Tibial nerve (tissue), 4 donors: ENCODE measurements at places on chromosomes 12 and 14. TPM values are rescaled to one million over a fixed set of nuclear protein-coding genes. Genes with fewer than 3 reads are reported as not detected.

Gene CD4
- 9.6 TPM for total RNA-seq

Gene PRIM1
- total RNA-seq = 10.1 TPM

Gene SCYL2
- total RNA-seq = 37.5 TPM

Gene CHPT1
- total RNA-seq = 222 TPM

Gene GAPDH
- total RNA-seq = 1,360 TPM

Gene TDRD9
- 0.98 TPM for total RNA-seq

DNA sequence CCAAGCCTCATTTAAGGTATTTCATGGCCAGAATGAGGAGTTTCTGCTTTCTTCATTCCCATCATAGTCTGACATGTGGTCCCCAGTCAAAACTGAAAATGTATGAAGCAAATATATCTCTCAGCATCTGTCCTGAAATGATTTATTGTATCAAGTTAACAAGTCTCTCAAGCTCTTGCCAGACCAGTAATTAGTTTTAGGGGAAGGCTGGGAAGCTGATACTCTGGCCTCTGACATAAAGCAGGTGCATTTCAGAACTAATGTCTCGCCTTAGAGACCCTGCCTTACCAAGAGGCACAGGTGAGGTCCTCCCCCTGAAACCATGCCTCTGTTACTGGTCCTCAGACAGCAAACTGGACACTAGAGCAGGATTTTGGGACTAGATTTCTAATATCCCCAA, 266.5 kb downstream of the SLC15A4 start:
- DNase-seq = no peak

DNA sequence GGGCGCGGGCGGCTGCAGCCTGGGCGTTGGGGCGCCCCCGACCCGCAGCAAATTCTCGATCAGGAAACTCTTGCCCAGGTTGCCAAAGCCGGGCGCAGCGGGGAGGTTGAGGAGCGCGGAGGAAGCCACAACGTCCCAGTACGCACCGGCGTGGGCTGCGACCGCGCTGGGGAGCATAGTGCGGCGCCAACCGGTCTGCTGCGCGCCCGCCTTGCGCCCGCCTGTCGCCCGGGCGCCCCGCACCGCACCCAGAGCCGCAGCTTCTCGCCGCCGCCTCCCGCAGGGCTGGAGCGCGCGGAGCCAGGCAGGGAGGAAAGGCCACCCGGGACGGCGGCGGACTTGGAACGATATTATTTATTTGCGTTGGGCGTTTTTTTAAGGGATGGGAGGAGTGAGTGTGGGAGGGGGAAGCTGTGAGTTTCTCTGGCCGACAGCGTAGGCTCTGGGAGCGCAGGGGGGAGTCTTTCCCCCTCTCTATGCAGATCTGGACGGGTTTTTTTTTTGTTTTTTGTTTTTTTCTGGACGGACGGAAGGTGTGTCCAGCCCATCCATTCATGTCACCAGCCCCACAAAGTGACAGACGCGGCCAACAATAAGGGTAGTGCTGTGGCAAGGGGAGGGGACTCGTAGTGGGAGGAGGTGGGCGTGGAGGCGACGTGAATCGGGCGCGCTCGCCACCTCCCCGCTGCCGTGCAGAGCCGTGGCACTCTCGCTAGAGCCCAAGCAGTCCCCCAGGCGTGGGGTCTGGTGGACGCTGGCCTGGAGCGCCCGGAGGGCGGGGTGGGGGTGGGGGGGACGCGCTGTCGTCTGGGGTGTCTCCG, at the start of gene DBX2:
DBX2 (minus strand) TSS at position 349 of the 821 bp plus-strand sequence; CDS start at position 177, 172 bp downstream.
- DNase-seq = no peak

DNA sequence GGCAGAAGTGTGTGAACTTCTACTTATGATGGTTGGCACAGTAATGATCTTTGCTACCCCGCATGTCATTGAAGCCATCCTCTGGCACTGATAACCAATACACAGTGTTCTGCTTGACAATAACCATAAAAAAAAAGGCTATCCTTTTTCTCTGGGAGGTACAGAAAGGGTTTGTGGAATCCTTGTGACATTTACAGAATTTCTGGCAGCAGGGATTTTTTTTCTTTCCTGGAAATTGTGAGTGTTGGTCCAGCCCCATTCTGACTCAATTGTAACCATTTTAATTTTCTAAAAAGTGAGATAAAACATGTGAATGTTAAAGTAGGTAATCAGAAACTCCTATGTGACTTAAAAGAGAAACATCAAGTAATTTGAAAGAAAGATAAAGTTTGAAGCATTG, 943.8 kb downstream of the TMTC2 start:
- no peak for DNase-seq

DNA sequence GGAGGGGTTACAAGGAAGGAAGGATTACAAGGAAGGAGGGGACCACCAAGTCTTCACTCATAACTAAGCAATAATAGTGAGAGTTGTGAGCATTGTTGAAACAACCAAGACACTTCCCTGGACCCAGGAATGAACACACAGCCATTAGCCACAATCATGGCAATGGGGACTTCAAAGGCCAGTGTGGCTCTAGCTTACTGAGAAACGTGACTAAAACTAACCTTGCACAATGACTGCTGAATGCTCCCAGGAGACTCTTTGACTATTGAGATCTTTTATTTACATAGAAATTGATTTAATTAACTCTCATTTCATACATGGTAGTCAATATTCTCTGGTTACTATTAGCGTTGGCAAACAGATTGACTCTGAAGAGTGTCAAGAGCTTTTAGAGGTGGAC, 263.0 kb upstream of the SOX5 start:
- DNase-seq = no peak

DNA sequence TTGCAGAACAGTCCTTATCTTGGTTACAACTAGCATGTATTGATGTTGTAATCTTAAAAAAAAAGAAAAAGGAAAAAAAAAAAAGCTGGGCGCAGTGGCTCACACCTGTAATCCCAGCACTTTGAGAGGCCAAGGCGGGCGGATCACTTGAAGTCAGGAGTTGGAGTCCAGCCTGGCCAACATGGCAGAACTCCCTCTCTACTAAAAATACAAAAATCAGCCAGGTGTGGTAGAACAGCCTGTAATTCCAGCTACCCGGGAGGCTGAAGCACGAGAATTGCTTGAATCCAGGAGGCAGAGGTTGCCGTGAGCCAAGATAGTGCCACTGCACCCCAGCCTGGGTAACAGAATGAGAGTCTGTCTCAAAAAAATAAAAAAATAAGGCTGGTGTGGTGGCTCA, 25.6 kb upstream of the TEAD4 start:
- no peak for DNase-seq

GRCh38 chr12:56994231-56994746, 12.1 kb downstream of the ZBTB39 start:
- no peak for DNase-seq
